Activated B cell treated with CpG ODN at 0.5 μM for 24 hours (primary cell): ENCODE measurements at places on chromosomes 3 and 15. TPM values are rescaled to one million over a fixed set of nuclear protein-coding genes. Genes with fewer than 3 reads are reported as not detected.

DNA sequence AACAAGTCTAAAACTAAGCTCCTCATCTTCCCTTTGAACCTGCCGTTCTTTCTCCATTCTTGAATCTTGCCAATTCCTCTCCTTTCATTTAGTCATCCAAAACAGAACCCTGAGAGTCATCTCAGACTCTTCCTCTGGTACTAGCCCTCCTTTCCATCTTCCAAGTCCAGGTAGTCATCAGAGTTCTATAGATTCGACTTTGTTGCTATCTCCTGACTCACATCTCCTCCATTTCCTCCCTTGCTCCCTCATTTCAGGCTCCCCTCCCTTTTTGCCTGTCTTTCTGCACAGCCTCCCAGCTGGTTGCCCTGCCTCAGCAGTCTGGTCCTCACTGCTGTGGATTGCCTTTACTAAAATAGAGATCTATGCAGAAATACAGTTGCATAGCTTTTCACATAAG is 4.7 kb downstream of the ATG7 start:
- DNase-seq, result no peak

Gene GABRB3
- total RNA-seq, result not detected in 2 replicates

DNA sequence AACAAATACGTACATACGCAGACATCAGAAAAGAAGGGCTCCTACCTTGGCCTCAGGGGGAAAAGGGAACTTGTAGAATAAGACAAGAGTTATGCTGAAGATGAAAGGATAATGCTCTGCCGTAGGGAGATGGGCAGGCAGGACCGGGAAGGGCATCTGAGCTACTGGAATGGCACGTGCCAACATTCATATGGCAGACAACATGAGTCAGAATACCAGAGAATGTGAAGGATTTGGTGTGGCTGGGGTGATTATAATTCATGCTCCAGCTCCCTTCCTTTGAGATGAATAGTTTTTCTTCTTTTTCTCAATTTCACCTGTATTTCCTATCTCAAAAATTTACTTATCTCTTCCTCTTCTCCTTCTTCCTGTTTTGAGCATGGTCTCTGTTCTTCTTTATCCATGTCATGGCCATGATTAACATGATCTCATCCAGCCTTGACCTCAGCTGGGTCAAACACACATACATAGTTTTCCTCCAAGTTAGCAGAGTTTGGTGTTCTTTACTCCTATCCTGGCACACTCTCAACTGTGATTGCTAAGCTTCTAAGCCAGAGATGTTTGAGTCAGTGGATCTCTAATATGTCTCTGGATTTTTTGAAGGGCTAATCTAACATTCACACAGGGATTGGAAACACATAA is 507.0 kb downstream of the FOXP1 start:
- DNase-seq, result no peak

DNA sequence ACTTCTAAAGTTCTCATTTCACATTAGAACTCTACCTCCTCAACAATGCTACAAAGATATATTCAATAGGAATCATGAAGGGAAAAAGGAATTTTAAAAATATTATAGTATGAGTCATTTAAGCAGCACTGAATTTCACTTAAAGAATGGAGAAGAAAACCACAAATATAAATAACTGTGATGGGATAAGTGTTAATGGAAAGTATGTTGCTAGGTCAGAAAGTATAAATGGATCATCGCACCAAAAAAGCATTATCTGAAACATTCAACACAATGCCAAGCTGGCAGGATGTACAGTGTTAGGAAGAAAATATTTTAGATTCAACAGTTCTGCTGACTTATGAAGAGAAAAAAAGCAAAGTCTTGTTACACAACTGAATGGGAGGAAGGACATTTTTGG is 101.4 kb downstream of the TFG start:
- no peak for DNase-seq

DNA sequence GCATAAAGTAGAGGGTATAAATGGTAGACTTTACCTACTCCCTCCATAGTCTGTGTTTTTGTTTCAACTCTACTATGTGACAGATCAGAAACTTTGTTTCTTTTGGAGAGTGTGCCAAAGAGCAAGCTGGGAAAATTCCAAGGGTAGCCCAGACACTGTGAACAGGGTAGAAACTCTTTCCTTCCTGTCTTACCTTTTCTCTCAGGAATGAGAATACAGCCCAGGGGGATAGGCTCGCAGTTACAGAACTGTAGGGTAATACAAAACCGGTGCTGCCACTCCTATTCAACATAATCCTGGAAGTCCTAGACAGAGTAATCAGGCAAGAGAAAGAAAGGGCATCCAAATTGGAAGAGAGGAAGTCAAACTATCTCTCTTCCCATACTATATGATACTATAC is 256.3 kb downstream of the CPNE4 start:
- DNase-seq, result no peak

DNA sequence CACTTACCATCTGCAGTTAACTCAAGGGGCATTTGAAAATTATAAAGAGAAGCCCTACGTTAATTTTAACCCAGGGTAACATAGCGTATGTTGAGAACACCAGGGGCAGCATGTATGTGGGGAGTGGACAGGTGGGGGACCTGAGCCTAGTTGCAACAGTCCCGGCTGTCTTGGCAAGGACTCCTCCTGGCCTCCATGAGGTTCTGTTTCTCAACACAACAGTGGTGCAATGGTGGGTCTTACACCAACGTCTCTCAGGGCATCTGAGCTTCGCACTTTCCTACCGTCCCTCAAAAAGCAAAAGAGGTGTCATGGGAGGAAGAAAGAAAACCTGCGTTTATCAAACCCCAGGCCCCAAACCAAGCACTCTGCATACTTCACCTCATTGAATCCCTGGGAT is 50.6 kb downstream of the MGLL start:
- DNase-seq, result no peak

- no peak for DNase-seq
These were observed 116.8 kb downstream of the GALK2 start for GRCh38 chr15:49286649-49287404.

Gene GOLGA6D
- total RNA-seq, result not detected in 2 replicates

Gene HHATL
- total RNA-seq, result not detected in 2 replicates

Gene SUMF1
- 18.4 and 20.7 TPM in 2 replicates for total RNA-seq

DNA sequence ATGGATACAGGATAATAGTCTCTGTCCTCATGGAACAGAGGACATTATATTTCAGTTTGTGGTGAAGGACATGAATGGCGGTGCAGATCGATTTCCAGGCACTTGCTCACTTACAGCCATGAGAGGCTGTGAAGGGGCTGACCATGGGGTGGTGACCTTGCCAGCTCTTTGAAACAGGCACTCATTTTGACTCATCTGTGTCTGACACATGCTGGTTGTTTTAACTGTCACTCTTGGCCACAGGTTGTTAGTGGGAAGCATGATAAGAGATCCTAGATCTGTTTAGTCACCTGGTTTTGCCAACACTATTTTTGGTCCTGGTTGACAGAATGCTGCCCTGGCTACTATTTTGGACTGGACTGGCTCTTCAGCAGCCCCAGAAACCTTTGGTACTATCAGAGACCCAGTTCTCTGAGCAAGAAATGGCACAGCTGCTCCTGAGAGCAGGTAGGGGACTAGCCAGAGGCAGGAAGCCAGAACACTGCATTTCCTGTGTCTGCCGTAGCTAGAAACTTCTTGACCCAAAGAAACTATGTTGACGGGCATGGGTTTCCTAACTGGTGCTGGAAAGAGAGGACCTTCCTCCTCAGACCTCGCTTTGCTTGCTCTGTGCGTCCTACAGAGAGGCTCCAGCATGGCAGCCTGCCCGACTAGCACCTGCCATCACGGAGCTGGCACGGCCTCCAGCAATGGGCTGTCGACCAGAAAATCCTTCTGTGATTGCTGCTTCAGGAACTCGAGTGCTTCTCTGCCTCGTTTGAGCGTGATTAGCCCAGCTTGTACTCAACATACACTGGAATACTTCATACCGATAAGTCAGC is 6.3 kb downstream of the PXYLP1 start:
- DNase-seq, result no peak

- DNase-seq, result no peak
These were observed 1.7 kb downstream of the ANXA2 start for GRCh38 chr15:60396100-60396499.

- no peak for DNase-seq
These were observed 21.2 kb downstream of the GCSAM start for GRCh38 chr3:112111785-112112402.

GRCh38 chr3:102714567-102714966 is 279.8 kb downstream of the ZPLD1 start:
- no peak for DNase-seq

- DNase-seq, result no peak
These were observed 551.2 kb upstream of the CCDC54 start for GRCh38 chr3:106825962-106826605.

Gene CNTN3
- not detected in 2 replicates for total RNA-seq

DNA sequence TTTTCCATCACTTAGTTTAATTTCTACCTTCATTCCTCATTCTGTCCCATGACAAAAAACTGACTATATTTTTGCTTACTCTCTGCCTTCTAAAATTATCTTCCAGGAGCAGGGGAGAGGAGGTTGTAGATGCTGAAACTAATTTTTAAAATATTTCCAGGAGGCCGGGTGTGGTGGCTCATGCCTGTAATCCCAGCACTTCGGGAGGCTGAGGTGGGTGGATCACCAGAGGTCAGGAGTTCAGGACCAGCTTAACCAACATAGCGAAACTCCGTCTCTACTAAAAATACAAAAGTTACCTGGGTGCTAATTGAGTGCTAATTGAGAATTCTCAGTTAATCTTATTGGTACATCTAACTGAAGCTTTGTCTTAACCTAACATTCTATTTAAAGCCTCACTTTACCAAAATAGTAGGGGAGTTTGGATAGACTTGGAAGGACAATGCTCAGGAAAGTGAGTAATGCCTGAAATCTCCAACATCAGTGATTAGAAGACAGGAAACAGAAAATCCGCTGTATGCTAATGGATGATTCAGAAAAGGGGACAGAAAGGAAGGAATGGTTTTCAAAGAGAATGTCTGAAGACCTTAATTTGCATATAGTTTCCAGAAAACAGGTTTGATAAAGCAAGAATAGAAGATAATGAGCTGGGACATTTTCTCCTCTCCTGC is 336.1 kb downstream of the GBE1 start:
- no peak for DNase-seq

Gene FBXO45
- 5.7 and 6.5 TPM in 2 replicates for total RNA-seq

DNA sequence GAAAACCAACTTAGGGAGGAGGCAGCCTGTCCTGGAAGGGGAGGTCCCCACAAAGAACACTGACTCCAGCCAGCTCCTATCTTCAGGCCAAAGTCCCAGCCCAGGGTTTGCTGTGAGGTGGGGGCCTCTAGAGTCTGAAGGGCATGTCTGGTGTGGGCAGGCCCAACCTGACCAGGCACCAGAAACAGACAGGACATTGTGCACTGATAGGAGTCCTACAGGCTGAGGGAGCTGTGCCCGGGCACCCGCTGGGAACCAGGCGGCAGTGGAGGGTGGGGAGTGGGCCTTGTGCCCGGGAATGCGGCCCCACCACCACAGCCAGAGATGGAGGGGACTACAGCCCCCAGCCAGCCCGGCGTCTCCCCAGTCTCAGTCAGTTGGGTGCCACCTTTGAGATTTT is 161.4 kb downstream of the WNT7A start:
- peak; percentile 3 for DNase-seq

DNA sequence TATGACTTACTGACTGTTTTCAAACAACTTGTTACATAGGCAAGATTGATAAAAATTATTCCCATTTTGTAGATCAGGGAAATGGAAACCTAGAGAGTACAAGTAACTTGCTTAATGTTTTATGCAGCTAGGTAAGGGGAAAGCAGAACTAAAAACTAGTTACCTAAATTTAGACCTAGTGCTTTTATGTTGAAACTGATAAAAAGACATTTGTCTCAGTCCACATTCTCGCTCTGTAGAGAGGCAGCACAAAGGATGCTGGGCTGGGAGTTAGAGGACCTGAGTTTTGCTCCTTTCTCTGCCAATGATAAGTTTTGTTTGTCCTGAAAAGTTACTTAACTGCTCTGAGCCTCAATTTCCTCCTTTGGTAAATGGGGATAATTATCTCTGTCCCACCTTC is 17.4 kb downstream of the TIMP4 start:
- no peak for DNase-seq

DNA sequence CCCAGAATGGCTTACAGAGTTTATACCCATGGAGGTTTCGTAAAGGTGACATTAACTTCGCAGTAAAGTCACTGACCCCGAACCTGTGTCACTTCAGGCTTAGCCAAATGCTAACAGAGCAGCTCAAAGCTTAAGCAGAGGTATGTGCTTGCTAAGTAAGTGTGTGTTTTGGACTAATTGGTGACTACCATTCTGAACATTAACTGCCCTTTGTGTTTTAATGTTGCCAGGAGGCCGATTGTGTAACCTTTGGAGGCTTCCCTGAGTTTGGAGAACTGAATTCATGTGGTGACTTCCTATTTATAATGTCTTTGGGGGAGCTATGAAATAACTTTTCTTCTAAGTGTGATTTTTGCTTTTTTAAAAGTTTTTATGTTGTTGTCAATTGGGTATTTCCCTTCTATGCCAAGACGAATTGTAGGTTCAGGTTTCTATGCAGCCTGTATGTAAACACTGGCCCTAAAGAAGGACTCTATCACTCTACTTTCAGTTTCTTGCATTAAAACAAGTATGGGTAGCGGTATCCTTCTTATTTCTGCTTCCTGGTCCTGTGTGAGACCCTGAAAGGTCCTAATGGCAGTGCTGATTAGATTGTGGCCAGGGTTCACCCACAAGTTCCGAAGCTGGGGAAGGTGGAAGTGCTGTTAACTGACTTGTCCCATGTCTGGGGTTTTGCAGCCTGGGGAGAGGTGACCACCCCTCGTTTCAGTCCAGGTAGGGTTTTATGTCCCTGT is 86.3 kb downstream of the IGF1R start:
- no peak for DNase-seq

- no peak for DNase-seq
These were observed 397.6 kb downstream of the GBE1 start for GRCh38 chr3:81363816-81364215.

DNA sequence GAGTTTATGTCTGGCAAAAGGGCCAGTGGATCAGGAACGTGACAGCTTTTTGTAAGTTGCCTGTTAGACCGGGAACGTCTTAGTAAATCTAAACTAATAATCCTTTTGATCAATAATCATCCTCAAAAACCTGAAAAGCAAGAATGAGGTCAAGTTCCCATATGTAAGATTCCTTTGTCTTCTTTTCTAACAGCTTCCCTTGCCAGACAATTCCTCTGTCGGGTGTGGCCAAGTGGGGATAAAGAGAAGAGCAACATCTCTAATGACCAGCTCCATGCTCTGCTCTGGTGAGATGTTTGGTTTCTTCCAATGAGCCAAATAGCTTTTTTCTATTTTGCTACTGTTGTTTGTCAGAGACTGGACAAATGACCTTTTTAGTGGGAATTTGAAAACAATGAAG is 19.8 kb downstream of the FANCD2OS start:
- DNase-seq, result no peak
